ENCODE measurements at places on chromosomes 1 and 21. TPM values are rescaled to one million over a fixed set of nuclear protein-coding genes. Genes with fewer than 3 reads are reported as not detected.
A peak's percentile ranks its signal among the peaks of the same experiment; 100 is the strongest.

- no peak for DNase-seq
Observed at GRCh38 chr21:36183144-36183795, 26.6 kb downstream of the DOP1B start.

DNA sequence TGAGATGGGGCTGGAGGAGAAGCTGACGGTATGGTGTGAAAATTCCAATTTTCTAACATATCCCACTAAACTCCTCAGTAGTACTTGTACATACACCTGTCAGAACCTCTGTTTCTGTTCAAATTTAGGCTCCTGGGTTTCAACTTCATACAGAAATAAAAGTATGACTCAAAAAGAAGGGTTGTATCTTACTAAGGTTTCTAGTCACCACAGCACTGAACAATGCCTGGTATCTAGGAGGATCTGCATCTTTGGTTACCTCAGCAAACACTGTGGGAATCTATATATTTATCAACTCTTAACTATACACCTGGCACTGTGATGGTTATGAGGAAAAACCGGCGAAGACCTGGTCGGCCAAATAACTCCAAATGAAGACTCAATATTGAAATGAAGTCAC is 13.8 kb downstream of the RBM34 start:
- no peak for DNase-seq

- DNase-seq: no peak
Observed at GRCh38 chr1:159756397-159756796, 24.4 kb upstream of the DUSP23 start.

DNA sequence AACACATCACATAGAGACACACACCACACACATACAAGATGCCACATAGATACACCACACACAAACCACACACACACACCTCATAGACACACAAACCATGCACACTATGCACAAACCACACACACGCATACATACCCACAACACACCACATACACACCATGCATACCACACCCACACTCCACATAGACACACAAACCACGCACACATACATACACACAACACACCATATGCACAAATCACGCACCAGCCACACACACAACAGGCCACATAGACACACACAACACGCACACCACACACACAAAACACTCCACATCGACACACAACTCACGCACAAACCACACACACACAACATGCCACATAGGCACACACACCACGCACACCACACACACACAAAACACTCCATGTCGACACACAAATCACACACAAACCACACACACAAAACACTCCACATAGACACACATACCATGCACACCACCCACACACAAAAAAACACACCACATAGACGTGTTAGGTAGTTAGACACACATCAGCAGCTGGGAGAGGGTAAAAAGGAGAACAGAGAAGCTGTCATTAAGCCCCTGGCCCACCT is 49.5 kb upstream of the SLC19A1 start:
- no peak for DNase-seq

DNA sequence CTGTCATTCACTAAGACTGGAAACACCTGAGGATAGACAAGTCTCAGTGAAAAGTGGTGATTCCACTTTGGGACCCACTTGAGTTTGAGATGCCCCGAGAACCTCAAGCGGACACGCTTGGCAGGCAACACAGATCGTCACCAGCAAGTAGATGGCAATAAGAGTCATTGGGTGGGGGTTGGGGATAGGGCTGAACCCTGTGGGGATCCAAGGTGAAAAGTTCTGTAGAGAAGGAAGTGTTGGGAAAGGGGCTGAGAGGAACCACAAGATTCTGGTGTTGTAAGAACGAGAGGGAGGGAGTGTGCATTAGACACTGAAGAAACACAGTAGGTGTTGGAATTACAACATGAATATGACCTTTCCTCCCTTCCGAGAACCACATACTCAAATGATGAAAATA is 45.4 kb upstream of the TDRD10 start:
- DNase-seq: no peak

DNA sequence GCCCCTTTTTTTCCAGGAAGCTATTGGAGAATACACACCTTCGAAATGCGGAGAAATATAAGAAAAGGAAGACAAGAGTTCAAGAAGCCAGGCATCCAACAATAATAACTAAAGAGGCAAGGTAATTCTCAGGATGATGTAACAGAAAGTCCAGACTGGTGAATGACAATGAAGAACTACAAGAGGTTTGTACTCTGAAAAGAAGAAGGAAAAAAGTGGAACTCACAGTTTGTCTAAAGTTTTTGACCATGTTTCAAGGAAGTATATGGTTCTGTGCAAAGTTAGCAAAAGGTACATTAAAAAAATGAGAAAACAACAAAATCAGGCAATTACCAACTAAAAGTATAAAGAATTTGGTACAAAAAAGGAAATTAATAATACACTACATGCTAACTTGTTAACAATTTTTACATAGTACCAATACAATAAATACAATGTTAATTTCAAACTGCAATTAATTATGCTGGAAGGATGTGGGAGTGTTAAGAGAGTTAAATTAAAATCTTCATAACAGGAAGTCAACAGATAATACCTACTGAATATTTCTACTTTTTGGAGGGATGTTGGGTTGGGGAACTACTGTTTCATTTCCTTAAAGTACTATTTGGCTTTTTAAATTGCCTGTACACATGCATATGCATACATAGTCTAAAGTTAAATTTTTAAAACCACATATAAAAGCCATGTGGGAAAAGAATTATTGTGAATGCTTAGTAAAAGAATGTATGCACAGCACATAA is 12.9 kb upstream of the CD55 start:
- DNase-seq: no peak

- DNase-seq: peak; percentile 91
Observed at GRCh38 chr1:160098852-160099561, 588 bp upstream of the IGSF8 start.

GRCh38 chr1:107794571-107794970 is 170.4 kb downstream of the VAV3 start:
- no peak for DNase-seq

- DNase-seq: no peak
Observed at GRCh38 chr21:16258844-16259611, 529.2 kb downstream of the USP25 start.

DNA sequence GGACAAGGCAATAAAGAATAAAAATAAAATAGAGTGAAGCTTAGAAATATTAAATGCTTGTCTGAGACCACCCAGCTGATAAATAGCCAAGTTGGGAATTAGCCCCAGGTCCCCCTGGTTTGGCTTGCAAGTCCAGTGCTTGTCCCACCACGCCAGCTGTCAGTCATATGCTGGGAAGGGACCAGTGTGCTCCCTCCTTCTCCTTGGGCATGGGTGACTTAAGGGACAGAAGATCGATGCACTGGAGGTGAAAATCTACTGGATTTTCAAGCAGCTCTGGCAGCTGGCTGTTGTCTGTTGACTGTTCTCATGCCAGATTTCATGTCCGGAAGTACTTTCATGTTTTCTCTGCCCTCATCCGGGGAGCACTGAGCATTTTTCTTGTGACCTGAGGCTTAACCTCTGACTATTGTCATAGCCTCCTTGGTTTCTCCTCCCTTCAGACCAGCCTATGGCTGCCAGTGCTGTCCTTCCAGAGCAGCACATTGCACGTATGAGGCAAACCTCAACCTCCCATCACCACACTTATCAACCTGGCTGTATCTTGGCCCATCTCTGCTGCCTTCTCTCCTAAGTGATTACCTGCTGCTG is 12.4 kb downstream of the LMOD1 start:
- DNase-seq: no peak

The MLLT11 gene
- 26.5 TPM for total RNA-seq

The SLC9C2 gene
- not detected for total RNA-seq

The SEC16B gene
- total RNA-seq: 0.44 TPM

The IGFN1 gene
- not detected for total RNA-seq

The CTSK gene
- total RNA-seq: 6.7 TPM

Data from endothelial cell of umbilical vein (primary cell).